ENCODE measurements at places on chromosomes 7 and 10.

GRCh38 chr7:103879411-103879810 is 110.0 kb downstream of the RELN start:
- no peak for DNase-seq

DNA sequence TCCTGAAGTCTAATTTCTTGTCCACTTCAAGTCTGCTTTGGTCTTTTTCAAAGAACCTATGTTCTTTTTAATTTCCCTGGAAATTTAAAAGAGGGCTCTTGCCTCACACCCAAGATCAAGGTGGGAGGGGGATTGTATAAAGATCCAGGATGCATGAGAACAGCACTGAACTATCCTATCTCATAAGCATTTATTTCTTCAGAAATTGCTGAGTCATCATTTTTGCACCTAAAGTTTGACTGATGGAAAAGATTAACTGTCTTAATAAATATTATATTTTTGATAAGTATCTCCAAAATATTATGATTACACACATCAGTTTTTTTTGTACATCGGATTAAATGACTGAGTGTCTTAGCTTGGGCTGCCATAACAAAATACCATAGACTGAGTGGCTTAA is 90.5 kb downstream of the RPS24 start:
- no peak for DNase-seq

GRCh38 chr7:2528481-2529095 is 9.0 kb downstream of the LFNG start:
- no peak for DNase-seq

DNA sequence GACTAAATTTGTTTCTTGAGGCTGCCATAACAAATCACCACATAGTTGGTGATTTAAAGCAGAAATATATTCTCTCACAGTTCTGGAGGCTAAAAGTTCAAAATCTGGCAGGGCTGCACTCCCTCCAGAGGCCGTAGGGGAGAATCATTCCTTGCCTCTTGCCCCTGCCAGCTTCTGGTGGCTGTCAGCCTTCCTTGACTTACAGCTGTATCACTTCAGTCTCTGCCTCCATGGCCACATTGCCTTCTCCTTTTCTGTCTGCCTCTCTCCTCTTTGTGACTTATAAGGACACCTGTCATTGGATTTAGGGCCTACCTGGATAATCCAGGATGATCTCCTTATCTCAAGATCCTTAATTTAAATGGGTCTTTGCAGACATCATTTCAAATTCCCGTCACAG is 5.8 kb upstream of the LRRC4 start:
- DNase-seq = no peak

DNA sequence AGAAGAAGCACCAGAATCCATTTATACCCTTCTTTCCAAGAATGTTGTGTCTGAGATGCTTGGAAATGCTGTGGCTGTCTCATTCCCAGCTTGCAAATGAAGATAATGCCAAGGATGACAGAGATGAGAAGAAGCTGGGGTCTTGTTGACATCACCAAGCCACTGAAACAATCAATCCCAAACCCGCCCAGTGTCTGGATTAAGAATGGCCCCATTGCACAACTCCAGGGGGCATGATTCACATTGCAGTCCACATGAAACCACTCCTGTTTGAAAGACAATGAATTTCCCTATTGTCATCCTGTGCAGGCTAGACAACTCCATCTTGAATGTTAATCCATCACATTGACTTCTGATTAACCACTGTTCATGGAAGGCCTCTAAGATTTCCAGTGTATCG is 28.6 kb downstream of the SORBS1 start:
- no peak for DNase-seq

GRCh38 chr7:92609921-92610518 is 19.8 kb upstream of the FAM133B start:
- no peak for DNase-seq

DNA sequence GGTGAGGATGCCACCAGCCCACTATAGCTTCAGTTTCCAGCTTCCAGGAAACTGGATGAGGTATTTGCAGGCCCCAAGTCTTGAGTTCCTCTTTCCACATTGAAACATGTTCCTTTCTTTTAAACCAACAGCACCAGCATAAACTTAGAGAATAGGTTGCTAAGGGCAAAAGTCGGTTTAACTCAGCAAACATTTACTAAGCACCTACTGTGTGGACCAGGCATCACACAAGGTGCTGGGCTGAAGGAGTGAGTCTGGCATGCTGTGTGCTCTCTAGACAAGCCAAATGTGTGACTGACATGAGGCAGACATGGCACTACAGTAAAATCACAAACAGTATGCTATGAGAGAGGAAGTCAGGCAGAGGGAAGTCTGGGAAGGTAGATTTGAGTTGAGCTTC is 11.0 kb upstream of the RASSF4 start:
- DNase-seq = no peak

Data from stimulated activated CD8-positive, alpha-beta memory T cell treated with anti-CD3 and anti-CD28 coated beads, Interleukin-4, amount 100 ng/mL, for 1 hour (primary cell).